ENCODE measurements at places on chromosomes 16 and 17.

DNA sequence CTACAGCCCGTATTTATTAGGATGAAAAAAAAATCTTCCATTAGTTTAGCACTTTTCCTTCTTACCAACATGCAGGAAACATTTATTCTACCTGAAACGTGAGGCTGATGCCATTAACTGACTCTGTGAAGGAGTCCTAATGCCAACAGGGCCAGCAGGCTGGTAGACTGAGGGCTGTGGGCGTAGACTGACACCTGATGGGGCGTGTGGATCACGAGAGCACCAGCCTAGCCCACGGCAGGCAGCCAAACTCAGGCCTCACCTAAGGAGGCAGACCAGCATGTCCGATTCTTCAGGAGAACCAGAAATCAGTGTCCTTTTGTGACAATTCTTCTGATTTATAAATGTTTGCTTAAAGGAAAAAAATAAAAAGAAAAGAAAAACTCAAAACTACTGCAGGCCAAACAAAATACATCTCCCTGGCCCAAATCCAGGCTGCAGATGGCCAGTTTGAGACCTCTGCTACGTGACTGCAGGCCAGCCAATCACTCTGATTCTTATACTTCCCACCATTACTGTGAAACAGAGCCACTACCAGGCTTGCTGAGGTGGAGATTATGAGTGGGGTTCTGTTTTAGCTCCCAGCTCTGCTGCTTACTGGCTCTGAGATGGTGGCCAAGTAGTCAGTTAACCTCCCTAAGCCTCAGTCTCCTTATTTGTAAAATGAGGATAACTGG, 66.5 kb downstream of the GNAO1 start:
- DNase-seq = no peak

- DNase-seq = no peak
Observed at GRCh38 chr17:6496640-6497441, 52.6 kb downstream of the PIMREG start.

DNA sequence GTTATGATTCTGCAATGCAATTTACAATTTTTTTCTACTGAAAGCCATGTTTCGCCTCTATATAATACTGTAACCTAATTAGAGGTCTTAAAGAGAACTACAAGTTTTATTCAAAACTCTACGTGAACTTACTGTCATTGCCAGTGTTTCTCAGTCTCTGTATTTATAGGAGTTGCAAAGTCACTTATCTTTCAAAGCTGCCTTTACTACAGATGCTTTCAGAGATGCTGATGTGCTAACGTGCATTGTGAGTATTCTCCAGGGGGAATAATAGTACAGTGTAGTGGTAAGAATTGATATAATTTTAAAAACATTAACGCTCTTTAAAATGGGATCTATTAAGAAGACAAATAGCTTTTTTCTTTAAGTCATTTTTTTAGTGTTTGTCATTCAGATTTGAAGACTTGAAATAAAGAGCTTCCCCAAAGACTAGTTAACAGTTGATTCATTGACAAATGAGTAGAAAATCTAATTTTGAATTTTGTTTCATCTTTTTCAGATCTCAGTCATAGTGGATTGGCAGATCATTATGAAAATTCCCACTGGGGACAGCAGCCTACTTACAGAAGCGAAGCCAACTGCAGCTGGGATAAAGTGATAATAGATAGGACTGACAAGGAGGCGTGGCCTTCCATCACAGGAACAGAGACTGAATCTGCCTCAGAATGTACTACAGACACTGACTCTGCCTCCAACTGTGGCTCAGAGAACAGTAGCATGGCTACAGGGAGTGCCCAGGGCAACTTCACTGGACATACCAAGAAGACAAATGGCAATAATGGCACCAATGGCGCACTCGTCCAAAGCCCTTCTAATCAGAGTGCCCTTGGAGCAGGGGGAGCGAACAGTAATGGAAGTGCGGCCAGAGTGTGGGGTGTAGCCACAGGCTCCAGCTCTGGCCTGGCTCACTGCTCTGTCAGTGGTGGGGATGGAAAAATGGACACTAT, 79.9 kb downstream of the TMC6 start:
- DNase-seq = no peak

- DNase-seq = no peak
Observed at GRCh38 chr16:56625943-56626654, 518 bp downstream of the MT1E start.

- DNase-seq = no peak
Observed at GRCh38 chr17:44965481-44966234, 2.4 kb downstream of the C1QL1 start.

DNA sequence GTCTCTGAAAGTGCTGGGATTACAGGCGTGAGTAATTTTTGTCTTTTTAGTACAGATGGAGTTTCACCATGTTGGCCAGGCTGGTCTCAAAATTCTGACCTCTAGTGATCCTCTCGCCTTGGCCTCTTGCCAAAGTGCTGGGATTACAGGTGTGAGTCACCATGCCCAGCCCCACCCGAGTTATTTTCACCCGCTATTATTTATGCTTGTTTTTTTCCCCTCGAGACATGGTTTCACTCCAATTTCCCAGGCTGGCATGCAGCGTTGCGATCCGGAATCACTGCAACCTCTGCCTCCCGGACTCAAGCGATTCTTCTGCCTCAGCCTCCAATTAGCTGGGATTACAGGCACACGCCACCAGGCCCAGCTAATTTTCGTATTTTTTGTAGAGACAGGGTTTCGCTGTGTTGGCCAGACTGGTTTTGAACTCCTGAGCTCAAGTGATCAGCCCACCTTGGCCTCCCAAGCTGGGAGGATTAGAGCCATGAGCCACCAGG, 9.2 kb downstream of the RPL23 start:
- DNase-seq = no peak

DNA sequence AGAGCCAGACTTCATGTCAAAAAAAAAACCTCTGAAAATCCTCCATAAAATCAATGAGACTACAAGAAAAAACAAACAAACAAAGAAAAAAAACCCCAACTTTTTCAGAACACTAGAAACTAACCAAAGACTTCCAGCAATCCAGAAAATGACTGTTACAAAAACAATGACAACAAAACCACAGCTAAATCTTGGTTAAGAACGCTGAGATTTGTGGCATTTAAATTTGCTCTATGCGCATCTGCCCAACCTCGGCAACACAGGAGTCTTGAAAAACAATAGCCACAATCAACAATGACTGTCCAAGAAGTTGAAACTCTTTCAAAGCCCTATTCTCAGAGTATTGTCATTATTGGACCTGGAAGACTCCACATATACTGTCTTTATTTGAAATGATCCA, 402.4 kb downstream of the ZFHX3 start:
- no peak for DNase-seq

- DNase-seq = peak; percentile 63
Observed at GRCh38 chr17:39676198-39676819, 8.1 kb downstream of the PNMT start.

- DNase-seq = no peak
Observed at GRCh38 chr16:27319257-27319965, 5.6 kb downstream of the IL4R start.

DNA sequence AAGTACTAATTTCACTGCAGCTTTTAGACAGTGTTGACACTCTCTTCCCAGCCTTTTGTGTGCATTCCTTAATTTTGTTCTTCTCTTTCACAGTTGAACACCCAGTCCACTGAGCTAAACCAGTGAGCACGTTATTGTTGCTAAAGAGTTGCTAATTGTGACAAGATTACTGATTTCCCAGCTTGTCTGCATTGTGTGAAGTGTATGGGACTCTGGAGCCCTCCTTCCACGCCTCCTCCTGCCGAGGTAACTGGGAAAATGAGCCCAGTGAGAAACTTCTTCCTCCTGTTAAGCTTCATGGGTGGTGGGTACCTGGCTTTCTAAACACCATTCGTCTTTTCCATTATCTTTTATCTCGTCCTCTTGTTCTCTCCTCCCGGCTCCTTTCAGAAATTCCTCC, 29.8 kb upstream of the DNAH17 start:
- no peak for DNase-seq
